ENCODE measurements at places on chromosomes 16 and 17.

- DNase-seq = peak; percentile 7
Measured at GRCh38 chr17:72034000-72034399, 86.8 kb upstream of the SOX9 start.

- no peak for DNase-seq
Measured at GRCh38 chr16:86514481-86515376, 4.4 kb downstream of the FOXF1 start.

GRCh38 chr16:65728167-65728566, 606.3 kb upstream of the CDH11 start:
- no peak for DNase-seq

DNA sequence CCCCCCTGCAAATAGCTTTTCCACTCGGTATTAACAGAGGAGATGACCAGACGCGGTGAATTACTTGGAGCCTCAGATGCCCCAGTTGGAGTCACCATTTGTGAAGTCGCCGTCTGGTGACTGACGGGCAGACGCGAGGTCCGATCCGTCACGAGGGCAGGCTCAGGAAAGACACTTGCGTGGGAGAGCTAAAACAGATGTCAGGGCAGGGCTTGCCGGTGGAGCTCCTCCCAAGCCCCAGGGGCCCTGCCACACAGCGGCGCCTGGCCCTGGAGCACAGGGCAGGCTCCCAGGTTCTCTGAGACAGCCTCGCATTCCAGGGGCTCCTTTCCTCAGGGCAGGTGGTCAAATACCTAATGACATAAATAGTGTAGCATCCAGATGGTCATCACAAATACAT, 348.3 kb downstream of the C16orf95 start:
- no peak for DNase-seq

DNA sequence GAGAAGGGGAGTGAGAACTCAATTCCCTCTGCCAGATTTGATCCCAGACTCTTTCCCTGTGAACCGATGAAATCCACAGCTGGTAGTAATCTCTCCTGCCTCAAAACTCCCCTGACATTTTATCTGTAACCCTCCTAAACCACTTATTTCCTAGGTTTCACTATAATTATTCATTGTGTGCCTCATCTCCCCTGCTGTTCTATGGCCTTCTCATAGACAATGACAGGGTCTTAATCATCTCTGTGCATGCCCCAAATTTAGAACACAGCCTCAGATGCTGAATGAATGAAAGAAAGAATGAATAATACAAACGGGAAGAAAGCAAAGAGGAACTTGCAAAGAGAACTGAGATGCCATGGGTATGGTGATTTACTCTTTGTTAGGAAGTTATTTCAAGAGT, 451.1 kb downstream of the HS3ST3B1 start:
- no peak for DNase-seq

GRCh38 chr17:58534901-58535421, 20.5 kb upstream of the MTMR4 start:
- no peak for DNase-seq

DNA sequence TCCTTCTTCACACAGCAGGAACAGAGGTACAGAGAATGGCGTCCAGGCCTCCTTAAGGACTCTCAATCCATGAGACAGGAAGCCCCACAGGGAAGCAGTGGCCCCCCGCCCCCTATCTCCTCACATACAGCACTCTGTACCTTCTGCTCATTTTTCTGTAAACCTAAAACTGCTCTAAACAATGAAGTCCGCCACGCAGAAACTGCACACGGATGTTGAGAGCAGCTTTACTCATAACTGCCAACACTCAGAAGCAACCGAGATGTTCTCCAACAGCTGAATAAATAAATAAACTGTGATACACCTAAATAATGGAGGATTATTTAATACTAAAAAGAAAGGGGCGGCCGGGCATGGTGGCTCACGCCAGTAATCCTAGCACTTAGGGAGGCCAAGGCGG, 9.9 kb downstream of the TBC1D16 start:
- no peak for DNase-seq

GRCh38 chr16:60127196-60127595, 1393.1 kb upstream of the GOT2 start:
- DNase-seq = no peak

GRCh38 chr17:36994438-36994837, 45.7 kb downstream of the AATF start:
- DNase-seq = no peak

GRCh38 chr16:85249418-85250146, 137.3 kb upstream of the CIBAR2 start:
- no peak for DNase-seq

DNA sequence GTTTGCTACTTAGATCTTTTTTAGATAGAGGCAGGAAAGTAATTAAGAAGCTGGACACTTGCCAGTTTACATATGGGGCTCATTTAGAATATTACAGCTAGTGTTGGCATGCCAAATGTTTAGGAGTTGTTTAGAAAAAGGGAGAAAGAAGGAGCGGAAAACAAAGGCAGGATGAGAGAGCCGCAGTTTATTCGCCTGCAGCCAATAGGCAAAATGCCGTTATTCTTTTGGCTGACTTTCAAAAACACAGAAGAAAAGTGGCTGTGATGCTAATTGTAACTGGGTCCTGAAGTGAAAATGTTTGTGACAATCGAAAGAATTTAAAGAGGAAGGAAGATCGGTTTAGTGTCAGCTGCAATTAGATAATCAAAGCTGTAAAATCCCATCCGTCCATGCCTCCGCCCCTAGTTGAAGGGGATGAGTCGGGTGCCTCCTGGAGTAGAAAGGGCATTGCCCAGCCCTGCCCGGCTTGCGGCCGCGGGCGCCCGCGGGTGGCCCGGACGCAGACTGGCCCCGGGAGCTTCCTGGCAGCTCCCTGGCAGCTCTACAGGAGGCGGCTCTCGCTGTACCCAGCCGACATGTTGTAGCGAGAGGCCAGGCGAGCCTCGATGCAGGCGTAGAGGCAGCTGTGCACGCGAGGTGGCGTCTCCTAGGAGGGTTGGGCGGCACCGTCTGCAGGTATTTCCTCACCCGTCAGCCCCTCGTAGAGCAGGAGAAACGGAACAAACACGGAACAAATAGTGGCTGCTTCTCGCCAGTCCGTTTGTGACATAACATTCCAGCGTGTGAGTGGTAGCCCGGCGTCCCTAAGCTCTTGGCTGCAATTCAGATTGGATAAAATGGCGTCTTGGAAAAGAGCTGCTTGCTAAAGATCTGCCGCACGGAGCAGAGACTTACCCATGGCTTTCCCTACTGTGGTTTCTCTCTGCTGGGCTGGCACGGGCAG, 82.2 kb downstream of the TNRC6C start:
- DNase-seq = no peak

DNA sequence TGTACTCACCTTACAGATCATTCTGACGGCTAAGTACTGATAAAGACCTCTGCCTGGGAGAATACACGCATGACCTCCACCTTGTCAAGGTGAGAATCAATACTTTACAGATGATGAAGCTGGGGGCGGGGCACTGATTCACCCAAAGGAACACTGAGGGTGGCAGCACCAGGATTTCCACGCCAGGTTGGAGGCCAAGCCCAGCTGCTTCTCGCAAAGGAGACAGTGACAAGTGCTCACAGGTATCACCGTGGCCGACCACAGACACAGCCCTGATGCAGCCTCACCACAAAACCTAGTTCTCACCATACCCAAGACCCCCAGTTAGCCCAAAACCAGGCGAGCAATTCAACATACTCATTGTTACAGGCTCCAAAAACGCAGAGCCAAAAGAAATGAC, 434.2 kb downstream of the SOX9 start:
- DNase-seq = no peak

GRCh38 chr17:80962356-80963329, 29.0 kb upstream of the CHMP6 start:
- DNase-seq = no peak

GRCh38 chr17:9199571-9200551, 178.6 kb downstream of the NTN1 start:
- peak; percentile 17 for DNase-seq

- no peak for DNase-seq
Measured at GRCh38 chr17:46125831-46126230, 67.4 kb downstream of the KANSL1 start.
